Activated T-cell treated with anti-CD3 and anti-CD28 coated beads, Interleukin-2, amount 50 U/mL, for 1 hour (primary cell): ENCODE measurements at places on chromosomes 7 and 10.

- DNase-seq, result no peak
These were observed 93.2 kb downstream of the DNAJB9 start for GRCh38 chr7:108662783-108663362.

DNA sequence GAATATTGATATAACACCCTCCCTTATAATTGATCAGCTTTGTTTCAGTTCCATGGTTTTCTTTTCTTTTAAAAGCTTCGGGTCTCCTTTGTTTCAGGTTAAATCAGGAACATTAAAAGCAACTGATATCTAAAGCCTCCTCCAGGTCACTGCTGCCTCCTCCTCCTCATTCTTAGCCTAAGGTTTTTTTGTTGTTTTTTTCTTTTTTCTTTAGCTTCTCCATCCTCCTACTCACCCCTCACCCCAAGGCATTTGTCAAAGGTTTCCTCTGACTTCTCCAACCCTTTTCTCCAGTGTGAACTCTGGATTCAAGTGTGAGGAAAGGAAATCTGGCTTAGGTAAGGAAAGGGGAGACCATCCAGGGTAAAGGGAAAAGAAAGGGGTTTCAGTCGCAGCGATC, 420.2 kb upstream of the NFE2L3 start:
- no peak for DNase-seq

GRCh38 chr10:104072786-104073185, 12.9 kb downstream of the COL17A1 start:
- no peak for DNase-seq

DNA sequence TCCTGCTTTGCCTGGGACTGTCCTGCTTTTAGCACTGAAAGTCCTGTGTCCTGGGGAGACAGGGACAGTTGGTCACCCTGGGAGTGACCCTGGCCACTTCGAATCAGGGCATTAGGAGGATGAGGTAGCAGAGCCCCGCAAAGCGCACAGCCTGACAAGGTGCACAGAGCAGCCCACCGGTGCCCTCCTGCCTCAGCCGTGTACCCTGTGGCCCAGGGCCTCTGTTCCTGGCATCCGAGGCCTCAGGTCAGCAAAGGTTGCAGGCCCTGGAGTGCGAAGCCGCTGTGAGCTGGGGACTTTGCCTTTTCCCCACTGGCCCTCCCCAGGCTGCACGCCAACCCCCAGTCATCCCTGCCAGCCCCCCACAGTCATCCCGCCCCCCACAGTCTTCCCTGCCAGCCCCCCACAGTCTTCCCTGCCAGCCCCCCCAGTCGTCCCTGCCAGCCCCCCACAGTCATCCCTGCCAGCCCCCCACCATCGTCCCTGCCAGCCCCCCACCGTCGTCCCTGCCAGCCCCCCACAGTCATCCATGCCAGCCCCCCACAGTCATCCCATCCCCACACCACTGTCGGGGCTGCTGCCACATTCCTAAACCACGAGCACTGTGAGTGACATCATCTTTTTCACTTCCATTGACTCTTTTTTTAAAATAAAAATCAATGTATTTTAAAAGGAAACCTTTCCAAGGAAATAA, 91.8 kb downstream of the RGS10 start:
- no peak for DNase-seq

- no peak for DNase-seq
These were observed 1250.3 kb downstream of the REEP3 start for GRCh38 chr10:64771253-64772050.

GRCh38 chr7:5396999-5397663, 26.5 kb downstream of the TNRC18 start:
- DNase-seq, result peak; percentile 90

DNA sequence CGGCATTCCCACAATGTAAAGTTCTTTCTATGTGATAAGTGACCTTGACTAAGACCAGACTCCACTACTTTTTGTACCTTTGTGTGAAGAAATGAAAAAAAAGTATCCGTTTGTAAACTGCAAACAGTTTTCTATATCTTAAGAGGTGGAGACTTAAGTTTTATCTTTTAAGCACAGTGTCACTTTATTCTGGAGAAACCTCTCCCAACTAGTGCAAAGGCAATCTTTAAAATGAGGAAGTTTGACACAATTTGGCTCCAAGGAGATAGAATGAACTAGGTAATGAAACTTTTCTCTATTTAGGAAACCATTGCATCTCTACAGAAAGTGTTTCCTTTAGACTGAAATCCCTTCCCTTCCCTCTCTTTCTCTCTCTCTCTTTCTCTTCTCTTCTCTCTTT, 122.9 kb downstream of the SAMD9 start:
- DNase-seq, result no peak

DNA sequence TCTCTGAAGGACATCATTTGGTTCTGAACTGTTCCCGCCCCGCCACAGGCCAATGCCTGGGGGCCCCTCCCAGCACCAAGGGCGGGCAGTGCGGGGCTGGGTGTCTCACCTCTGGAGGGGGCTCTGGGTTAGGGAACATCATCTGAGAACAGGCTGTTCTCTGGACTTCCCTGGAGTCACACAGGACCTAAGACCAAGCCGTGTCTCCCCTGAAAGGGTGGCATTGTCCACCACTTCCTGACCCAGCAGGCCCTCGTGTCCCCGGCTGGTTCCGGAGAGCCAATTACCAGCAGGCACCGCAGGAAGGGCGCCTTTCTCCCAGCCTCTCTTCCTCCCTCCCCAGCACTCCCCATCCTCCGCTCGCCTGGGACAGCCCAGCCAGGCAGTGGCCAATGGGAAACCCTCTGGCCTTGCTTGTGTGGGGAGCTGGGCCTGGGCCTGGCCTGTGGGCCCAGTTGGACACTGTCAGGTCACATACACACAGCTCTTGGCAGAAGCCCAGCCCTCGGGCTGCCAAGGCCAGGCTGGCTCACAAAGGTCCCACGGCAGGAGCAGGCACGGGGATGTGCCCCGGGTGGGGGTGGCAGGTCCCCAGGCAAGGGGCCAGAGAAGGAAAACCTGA, 119.5 kb downstream of the SPDYE5 start:
- no peak for DNase-seq

- peak; percentile 84 for DNase-seq
These were observed 385 bp downstream of the SHLD2 start for GRCh38 chr10:87095236-87095945.

- DNase-seq, result no peak
These were observed 3.6 kb downstream of the LHPP start for GRCh38 chr10:124465003-124465776.

DNA sequence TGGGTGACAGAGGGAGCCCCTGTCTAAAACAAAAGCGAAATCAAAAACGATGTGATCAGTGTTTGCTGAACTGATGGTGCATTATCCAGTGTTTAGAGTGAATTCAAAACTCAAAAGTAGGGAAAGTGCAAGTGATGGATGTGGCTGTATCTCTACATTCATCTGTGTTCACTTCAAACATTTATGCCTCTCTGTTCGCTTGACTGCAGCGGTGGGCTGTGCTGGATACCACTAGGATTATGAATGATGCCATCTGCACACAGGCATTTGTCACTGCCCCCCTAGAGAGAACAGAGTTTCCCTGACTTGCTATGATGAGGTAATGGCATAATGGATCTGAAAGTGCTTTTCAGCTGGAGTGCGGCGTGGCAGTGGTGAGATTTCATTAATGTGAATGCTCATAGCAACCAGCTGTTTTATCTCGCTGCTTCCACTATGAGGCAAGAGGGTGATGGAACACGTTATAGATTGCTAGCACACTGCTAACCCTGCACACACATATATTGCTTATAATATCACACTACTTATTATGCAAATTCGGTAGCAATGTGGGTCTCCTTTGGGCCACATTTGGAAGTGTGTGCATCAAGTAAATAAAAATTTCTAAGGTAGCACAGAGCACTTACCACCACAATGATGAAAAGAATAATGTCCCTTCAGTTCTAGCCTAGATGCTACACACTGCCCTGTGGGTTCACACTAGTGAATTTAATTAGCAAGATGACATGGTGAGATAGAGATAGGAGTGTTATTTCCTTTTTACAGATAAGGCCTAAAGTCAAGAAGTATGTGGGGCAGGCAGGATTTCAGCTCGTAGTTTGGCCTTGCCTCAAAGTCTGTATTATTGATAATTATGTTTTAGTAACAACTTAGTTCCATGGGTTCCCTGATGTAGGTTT, 164.7 kb downstream of the CAMK1D start:
- DNase-seq, result no peak

DNA sequence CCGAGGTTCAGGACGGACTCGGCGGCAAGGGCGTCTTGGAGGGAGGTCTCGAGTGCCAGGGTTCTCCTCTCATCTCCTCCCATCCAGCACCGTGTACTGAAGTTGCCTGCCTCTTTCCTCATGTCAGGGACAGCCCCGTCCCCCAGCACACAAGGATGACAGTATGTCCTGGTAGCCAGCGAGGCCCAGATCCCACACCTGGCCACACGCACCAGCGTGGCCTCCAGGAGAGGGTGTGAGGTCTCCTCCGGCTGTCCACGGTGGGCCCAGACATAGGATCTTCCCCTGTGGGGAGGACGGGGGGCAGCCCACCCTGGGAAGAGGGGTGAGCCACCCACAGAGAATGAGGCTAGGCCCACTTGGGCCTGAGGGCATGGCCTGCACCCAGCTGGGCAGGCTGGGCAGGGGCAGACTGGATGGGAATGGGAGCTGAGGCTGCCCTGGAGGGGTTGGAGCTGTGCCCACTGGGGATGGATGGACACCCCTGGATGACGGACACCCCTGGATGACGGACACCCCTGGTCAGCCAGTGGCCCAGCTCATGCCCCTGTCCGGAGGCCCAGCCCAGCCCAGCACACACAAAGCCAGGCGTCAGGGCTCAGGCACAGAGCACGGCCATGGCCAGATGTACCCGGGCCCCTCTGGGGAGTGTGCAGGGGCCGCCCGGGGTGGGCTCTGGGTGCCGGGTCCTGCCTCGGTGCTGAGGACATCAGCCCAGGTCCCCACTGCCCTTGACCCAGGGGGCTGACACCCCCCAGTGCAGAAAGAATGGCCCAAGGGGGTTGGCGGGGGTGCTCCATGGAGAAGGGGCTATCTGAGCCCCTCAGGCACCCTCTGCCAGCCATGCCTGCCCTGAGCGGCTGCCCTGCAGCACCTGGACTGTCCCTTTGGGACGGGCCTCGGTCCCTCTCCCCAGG, 30.9 kb upstream of the CFAP46 start:
- DNase-seq, result no peak

- DNase-seq, result no peak
These were observed 96.9 kb upstream of the CCDC71L start for GRCh38 chr7:106757846-106758245.

DNA sequence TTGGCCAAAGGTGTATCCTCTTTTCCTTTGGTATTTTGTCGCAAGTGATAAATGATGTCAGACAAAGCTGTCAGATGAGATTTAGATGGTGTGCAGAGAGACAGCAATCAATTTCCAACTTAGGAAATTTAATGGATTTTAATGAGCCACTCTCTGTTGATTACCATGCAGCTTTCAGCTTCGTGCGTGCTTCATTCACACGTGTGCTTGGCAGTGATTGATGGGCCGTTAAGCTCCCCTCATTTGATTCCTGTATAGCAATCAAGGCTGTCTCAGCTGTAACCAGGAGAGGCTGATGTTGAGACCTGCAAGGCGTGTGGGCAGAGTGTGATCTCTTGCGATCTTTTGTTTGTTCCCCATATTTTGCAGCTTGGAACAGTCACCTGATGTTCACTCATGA, 439.6 kb downstream of the CALN1 start:
- DNase-seq, result no peak

GRCh38 chr10:31484431-31485135, 165.6 kb downstream of the ZEB1 start:
- no peak for DNase-seq

DNA sequence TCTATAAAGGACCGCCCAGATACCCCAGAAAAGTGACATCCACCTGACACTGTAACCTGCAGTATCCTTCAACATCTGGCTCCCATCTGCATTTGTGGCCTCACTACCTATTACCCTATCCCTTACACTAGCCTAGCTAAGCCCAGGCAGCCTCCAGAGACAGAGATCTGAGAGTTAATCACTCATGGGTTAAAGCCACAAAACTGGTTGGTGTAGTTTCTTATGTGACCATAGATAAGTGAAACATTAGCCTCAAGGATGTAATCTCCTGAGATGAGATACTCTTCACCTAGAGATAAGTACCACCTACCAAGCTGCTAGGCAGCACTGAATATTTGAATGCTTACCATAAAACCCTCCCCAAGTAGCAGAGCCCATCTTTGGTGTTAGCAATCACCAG, 35.4 kb downstream of the CTTNBP2 start:
- no peak for DNase-seq

DNA sequence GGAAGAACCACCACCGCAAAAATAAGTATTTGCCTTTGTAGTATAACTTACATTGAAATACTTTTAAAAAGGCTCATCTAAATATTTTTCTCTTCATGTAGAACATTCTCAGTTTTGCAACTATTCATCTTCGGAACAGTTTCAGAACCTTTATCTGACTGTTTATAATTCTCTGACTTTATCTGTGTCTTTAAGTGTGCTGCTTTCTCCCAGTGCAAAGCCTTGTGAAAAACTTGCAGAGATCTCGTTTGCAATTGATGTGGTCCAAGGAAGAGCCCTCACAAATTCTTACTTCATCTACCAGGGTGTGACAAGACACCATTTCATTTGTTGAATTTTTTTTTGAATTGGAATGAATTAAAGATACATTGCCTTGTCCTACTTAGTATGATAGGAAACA, 186.4 kb downstream of the DKK1 start:
- no peak for DNase-seq

DNA sequence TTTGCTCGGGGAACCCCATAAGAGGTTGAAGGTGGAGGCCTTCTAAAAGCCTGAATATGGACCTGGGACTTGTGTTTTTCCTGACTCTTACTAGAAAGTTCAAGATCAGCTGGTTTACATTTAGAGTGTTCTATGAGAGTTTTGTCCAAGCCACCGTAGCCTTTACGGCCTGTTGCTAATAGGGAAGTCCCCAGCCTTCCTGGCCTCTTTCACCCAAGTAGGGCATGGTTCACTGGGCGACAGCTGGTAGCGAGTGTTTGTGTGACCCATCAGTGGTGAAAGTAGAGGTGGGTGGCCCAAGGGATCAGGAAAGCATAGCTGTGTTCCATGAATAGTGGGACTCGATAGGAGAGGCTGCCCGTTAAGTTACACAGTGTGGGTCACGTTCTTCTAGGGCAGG, 60.1 kb downstream of the RABGEF1 start:
- no peak for DNase-seq

- no peak for DNase-seq
These were observed 108.8 kb upstream of the EEPD1 start for GRCh38 chr7:36044101-36044892.
